Tibial nerve (tissue), 4 donors: ENCODE measurements at places on chromosomes 4 and X. TPM values are rescaled to one million over a fixed set of nuclear protein-coding genes. Genes with fewer than 3 reads are reported as not detected.
A peak's percentile ranks its signal among the peaks of the same experiment; 100 is the strongest.

S100G gene
- total RNA-seq = not detected

- no peak overlapping the region for H3K27ac ChIP-seq
- no peak overlapping the region for H3K4me3 ChIP-seq
- no peak for DNase-seq
Measured at GRCh38 chrX:106718709-106719108, 7.8 kb upstream of the RNF128 start.

DNA sequence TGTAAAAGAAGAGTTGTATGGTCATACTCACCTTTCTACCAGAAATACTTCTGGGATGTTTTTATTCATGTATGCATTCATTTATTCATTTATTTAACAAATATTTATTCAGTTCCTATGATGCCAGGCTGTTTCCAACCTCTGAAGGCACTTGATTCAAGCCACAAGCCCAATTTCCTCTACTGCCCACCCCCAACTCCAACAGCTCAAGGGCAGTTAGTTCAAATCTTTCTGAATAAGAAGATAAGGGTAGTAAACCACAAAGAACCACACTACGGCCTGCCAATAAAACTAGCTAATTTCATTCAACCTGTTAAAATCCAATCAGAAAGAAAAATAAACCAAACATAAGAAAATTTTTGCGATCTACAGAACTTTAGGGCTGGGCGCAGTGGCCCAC, 31.2 kb downstream of the LRBA start:
- no peaks in the 10 kb centered on the region for H3K36me3 ChIP-seq
- H3K4me1 ChIP-seq = no peaks in the 10 kb centered on the region
- H3K4me3 ChIP-seq = no peak overlapping the region
- H3K27me3 ChIP-seq = no peaks in the 10 kb centered on the region
- H3K27ac ChIP-seq = no peak overlapping the region

ARHGAP6 gene
- 51.9 TPM for total RNA-seq

DNA sequence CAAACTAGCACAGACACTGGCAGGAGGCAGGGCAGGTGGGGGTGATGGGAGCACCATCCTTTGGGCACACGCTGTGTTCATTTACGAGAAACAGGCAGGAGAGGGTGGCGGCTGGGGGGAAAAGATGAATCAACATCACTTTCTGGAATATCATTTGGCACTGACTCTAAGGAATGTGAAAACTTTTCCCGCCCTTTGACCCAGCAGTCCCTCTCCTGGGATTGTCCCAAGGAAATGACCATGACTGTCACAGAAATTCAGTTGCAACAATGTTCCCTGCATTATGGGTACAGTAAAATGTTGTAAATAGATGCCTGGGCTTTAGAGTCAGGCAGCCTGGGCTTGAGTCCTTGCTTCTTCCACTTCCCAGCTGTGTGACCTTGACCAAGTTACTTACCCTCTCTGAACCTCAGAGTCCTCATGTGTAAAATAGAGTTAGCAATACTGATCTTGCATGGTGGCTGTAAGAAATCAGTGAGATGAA, 58.6 kb downstream of the ABLIM2 start:
- peak overlapping the region; percentile 91 for H3K27ac ChIP-seq
- H3K27me3 ChIP-seq = no peaks in the 10 kb centered on the region
- peaks cover 35% of the 10 kb centered on the region for H3K4me1 ChIP-seq
- peaks cover 21% of the 10 kb centered on the region for H3K36me3 ChIP-seq
- H3K4me3 ChIP-seq = no peak overlapping the region
- DNase-seq = peak; percentile 55

- H3K27me3 ChIP-seq = no peaks in the 10 kb centered on the region
- no peaks in the 10 kb centered on the region for H3K36me3 ChIP-seq
- peaks cover 86% of the 10 kb centered on the region for H3K4me1 ChIP-seq
- no peak for DNase-seq
- peak overlapping the region; percentile 92 for H3K27ac ChIP-seq
Measured at GRCh38 chr4:38672074-38672396, 8.0 kb downstream of the KLF3 start.

DNA sequence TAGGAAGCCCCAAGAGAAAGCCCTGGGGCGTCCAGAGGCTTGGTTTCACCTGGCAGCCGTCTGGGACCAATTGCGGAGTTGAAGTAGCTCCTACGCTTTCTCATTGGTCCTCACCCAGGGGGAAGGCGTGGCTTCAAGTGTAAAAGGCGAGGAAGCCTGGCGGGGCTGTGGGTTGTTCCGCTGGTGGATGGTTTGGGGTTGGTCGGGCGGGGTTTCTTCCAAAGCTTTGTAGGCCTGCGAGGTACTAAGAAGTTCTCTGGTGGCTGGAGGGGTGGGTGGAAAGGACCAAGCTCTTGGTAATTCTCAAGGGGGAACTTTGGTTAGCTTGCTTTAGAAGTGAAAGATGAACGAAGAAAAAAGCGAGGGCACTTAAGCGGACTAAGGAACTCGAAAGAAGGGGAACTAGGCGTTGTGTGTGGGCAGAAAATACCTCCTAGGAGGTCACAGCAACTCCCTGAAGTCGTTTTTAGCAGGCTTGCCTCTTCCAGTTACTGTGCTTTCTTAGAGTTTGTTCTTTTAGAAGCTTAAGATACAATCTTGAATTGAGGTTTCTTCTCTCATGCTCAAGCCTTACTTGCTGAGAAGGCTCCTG, 36.6 kb downstream of the CCNG2 start:
- H3K4me1 ChIP-seq = no peaks in the 10 kb centered on the region
- H3K27me3 ChIP-seq = no peaks in the 10 kb centered on the region
- DNase-seq = peak; percentile 41
- H3K4me3 ChIP-seq = no peak overlapping the region
- H3K27ac ChIP-seq = no peak overlapping the region

DNA sequence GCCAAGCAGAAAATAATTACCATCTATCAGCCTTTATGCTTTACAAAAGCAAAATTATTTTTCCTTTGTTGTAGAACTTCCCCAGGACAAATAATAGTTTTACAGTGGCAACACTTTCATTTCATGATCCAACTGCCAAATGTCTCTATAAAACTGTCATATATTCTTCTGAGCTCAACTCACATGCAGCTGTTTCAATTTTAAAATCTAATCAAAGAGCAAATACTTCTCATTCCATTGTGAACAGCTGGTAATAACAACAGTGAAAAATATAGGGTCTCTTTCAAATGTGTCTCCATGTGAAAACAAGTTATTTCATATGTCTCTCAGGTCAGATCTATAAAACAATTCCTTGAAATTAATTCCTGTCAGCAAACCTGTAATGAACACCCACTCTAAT, 270.6 kb upstream of the SLC7A11 start:
- DNase-seq = no peak
- H3K27ac ChIP-seq = no peak overlapping the region
- H3K4me1 ChIP-seq = no peaks in the 10 kb centered on the region
- no peaks in the 10 kb centered on the region for H3K36me3 ChIP-seq

GRCh38 chr4:159227984-159228383, 125.1 kb downstream of the RAPGEF2 start:
- no peaks in the 10 kb centered on the region for H3K4me1 ChIP-seq
- no peak overlapping the region for H3K27ac ChIP-seq
- no peaks in the 10 kb centered on the region for H3K36me3 ChIP-seq
- DNase-seq = peak; percentile 35

GRCh38 chr4:48305508-48305907, 35.8 kb upstream of the SLAIN2 start:
- H3K36me3 ChIP-seq = no peaks in the 10 kb centered on the region
- H3K4me3 ChIP-seq = no peak overlapping the region
- H3K27ac ChIP-seq = no peak overlapping the region
- no peak for DNase-seq

GRCh38 chr4:185576314-185576961, 41.1 kb upstream of the PDLIM3 start:
- no peak overlapping the region for H3K4me3 ChIP-seq
- H3K36me3 ChIP-seq = no peaks in the 10 kb centered on the region
- H3K27ac ChIP-seq = no peak overlapping the region
- H3K4me1 ChIP-seq = no peaks in the 10 kb centered on the region
- DNase-seq = no peak

DNA sequence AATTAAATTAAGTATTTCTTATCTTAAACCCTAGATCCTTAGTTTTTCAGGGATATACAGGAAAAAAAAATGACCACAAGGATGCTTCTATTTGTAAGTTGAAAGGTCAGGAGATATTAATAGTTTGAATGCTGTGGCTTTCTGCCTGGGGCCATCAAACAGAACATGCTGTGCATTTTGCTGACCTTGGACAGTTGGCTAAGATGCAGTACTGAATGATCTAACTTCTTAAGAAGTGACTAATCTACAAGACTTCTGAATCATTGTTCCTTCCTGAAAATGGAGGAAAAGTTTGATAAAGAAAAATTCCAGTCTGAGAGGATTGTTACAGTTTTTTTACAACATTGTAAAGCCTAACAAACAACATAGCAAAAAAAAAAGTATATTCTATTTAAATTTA, 237.8 kb upstream of the JADE1 start:
- peaks cover 45% of the 10 kb centered on the region for H3K4me1 ChIP-seq
- H3K27me3 ChIP-seq = no peaks in the 10 kb centered on the region
- no peaks in the 10 kb centered on the region for H3K36me3 ChIP-seq
- H3K27ac ChIP-seq = peak overlapping the region; percentile 63
- no peak overlapping the region for H3K4me3 ChIP-seq

DNA sequence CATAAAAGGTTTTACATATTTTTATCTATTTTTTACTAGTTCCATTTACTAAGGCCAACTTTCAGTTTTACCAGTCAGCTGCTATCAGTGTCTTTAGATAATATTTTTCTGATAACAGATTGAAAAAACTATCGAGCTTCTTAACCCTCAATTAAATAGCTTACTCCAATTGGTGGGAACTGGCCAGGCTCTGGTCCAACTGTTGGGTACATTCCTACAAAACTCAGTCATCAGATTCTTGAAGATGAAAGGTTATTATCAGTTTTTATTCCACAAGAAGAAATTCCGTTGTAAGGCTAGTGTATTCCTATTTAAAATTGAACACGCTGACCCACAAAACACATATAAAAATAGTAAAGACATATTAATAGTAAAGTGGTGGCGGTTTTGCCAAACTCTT, 346.2 kb downstream of the MAPK10 start:
- DNase-seq = no peak
- H3K27me3 ChIP-seq = no peaks in the 10 kb centered on the region
- no peaks in the 10 kb centered on the region for H3K36me3 ChIP-seq
- H3K4me3 ChIP-seq = no peak overlapping the region
- no peak overlapping the region for H3K27ac ChIP-seq

CXCL8 gene
- total RNA-seq = 1.7 TPM

XAGE1B gene
- not detected for total RNA-seq

DNA sequence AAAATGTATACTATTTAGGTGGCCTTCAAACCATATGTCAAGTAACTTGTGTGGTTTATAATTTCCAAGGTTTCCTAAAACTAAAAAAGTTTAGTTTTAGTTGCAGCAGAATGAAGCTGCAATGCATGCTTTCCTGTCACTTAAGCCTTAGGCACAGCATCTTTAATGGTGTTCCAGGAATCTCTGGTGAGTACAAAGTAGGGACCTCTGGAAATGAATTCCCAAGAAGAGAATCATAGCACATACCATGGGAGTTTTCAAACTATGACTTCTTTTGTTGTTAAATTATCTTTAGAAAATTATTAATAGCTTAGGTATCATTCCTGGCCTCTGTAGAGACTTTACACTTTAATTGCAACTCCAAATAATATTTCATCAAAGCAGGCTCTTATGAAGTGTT, 1005.9 kb upstream of the PABPC4L start:
- no peak overlapping the region for H3K4me3 ChIP-seq
- no peaks in the 10 kb centered on the region for H3K4me1 ChIP-seq
- no peaks in the 10 kb centered on the region for H3K27me3 ChIP-seq
- no peaks in the 10 kb centered on the region for H3K36me3 ChIP-seq
- H3K27ac ChIP-seq = no peak overlapping the region
- DNase-seq = no peak

- H3K36me3 ChIP-seq = no peaks in the 10 kb centered on the region
- H3K27ac ChIP-seq = no peak overlapping the region
- H3K4me1 ChIP-seq = peaks cover 59% of the 10 kb centered on the region
- H3K27me3 ChIP-seq = no peaks in the 10 kb centered on the region
- DNase-seq = no peak
Measured at GRCh38 chr4:190017357-190018200, 9.5 kb downstream of the FRG2 start.

EDNRA gene
- total RNA-seq = 25.5 TPM

DNAAF6 gene
- not detected for total RNA-seq

DNA sequence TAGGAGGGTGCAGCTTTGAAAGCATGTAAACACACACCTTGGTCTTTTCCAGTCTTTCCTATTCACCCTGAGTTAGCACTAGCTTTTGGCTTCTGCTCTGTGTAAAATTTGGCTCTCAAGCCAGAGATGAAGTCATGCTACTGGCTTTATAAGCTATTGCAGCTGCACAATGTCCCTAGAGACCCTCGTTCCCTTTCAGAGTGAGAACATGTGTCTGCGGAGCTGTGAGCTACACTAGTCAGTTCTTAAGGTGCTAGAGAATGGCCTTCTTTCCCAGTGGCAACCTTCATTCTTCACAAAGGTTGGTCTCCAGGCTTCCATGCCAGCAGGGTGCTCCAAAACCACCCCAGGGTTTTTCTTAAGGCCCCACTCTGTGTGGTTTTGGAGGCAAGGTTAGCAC, 199.1 kb downstream of the SPATA18 start:
- no peak overlapping the region for H3K4me3 ChIP-seq
- H3K36me3 ChIP-seq = no peaks in the 10 kb centered on the region
- peak; percentile 31 for DNase-seq
- H3K27me3 ChIP-seq = no peaks in the 10 kb centered on the region

LAS1L gene
- total RNA-seq = 30.6 TPM

- no peaks in the 10 kb centered on the region for H3K36me3 ChIP-seq
- no peaks in the 10 kb centered on the region for H3K27me3 ChIP-seq
- H3K4me3 ChIP-seq = no peak overlapping the region
Measured at GRCh38 chr4:32268863-32269262, 1548.7 kb downstream of the PCDH7 start.

DNA sequence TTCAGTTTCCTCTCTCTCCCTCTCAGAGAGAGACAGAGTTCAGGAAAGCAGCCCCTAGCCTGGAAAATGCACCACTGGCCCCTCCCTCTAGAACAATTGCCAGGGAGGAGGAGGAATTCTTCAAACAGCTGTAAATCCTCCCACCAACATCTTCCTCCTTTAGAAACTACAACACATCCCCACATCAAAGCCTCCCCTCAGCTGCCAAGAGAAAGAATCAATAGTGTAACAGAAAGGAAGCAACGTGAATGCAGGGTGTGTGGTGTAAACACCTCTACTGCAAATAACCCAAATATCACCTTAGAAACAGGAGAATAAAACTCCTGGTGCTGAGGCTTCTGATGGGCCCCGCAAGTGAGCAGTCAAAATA, 249.9 kb upstream of the GATB start:
- no peak overlapping the region for H3K4me3 ChIP-seq
- no peaks in the 10 kb centered on the region for H3K27me3 ChIP-seq
- DNase-seq = no peak
- no peak overlapping the region for H3K27ac ChIP-seq
- H3K36me3 ChIP-seq = no peaks in the 10 kb centered on the region

GRCh38 chr4:73662709-73663546, 42.7 kb upstream of the RASSF6 start:
- no peaks in the 10 kb centered on the region for H3K27me3 ChIP-seq
- no peak for DNase-seq
- no peak overlapping the region for H3K27ac ChIP-seq
- H3K36me3 ChIP-seq = no peaks in the 10 kb centered on the region
- no peak overlapping the region for H3K4me3 ChIP-seq
- no peaks in the 10 kb centered on the region for H3K4me1 ChIP-seq

DACH2 gene
- 0.21 TPM for total RNA-seq

GRCh38 chr4:184953971-184954370, 64.3 kb upstream of the HELT start:
- H3K27ac ChIP-seq = no peak overlapping the region
- no peaks in the 10 kb centered on the region for H3K4me1 ChIP-seq
- no peaks in the 10 kb centered on the region for H3K27me3 ChIP-seq
- no peaks in the 10 kb centered on the region for H3K36me3 ChIP-seq
- H3K4me3 ChIP-seq = no peak overlapping the region
- DNase-seq = no peak

SPINK2 gene
- total RNA-seq = not detected
